ENCODE measurements at places on chromosomes 1 and 21.

DNA sequence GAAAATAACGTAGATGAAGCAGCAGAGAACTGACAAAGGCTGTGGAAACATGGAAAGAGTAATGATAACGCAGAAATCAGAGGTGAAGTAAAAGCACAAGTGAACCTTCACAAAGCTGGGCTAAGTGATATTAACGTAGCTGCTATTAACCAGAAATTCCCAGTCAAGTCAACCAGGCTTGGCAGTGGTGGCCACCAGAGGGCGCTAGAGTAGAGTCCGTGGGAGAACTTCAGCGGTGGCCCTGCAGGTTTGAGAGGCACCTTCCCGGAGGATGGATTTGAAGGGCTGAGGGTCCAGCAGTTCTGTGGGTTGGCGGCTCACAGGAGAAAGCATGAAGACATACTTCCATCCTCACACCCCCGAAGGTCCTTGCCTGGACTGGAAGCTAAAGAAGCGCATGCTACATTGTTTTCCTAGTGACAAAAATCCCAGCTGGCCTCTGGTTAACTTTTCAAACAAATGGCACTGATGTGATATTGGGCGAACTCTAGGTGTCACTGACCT lies 81.7 kb upstream of the ZNF648 start:
- DNase-seq = peak; percentile 72

DNA sequence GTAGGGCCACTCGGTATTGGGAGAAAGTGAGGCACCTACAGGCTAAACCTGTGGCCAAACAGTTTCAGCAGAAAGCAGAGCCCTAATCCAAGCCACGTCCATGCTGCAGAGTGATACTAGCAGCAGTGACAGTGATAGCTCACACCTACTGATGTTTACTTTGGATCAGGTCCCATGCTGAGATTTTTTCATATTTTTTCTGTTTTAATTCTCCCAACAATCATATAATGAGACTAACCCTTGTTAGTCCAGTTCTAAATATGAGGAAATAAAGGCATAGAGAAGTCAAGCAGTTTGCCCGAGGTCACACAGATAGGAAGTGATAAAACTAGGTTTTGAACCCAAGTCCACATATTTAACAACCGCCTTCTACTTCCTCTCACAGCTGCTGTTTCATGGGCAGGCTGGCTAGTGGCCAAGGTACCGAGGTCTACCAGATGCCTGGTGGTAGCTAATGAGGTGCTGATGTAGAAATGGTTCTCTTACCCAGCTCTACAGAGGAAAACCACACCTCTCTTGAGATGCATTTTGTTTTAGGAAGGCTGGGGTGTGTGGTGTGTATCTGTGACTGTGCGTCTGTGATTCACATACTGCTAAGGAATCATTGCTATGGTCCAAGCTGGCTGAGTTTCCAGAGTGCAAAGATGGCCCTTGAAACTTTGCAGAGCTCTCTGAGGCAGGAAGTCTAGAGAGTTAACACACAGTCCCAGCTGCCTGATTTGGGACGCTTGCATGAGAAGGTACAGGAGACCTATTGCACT lies 80.3 kb upstream of the ARTN start:
- no peak for DNase-seq

- no peak for DNase-seq
Observed at GRCh38 chr1:21938732-21939538, 1.8 kb upstream of the HSPG2 start.

GRCh38 chr1:116104667-116105066 lies 6.5 kb upstream of the MAB21L3 start:
- DNase-seq = no peak

DNA sequence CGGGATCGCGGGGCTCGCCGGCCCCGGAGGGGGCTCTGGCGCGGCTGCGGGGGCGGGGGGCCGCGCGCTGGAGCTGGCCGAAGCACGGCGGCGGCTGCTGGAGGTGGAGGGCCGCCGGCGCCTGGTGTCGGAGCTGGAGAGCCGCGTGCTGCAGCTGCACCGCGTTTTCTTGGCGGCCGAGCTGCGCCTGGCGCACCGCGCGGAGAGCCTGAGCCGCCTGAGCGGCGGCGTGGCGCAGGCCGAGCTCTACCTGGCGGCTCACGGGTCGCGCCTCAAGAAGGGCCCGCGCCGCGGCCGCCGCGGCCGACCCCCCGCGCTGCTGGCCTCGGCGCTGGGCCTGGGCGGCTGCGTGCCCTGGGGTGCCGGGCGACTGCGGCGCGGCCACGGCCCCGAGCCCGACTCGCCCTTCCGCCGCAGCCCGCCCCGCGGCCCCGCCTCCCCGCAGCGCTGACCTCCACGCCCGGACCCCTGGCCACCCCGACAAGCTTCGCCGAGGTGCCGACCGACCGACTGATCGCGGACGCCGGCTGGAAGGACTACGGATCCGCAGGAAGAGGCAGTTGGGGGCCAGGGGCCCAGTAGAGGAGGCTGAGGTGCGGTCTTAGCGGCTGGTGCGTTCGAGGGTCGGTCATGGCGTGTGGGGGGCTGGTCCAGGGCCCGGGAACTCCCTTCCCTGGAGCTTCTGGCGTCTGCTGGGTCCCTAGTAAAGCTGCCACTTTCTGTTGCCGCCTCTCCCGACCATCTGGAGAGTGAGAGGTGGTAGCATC lies 711 bp downstream of the TRNP1 start:
- DNase-seq = no peak

- no peak for DNase-seq
Observed at GRCh38 chr1:20982316-20982715, 194.4 kb downstream of the EIF4G3 start.

DNA sequence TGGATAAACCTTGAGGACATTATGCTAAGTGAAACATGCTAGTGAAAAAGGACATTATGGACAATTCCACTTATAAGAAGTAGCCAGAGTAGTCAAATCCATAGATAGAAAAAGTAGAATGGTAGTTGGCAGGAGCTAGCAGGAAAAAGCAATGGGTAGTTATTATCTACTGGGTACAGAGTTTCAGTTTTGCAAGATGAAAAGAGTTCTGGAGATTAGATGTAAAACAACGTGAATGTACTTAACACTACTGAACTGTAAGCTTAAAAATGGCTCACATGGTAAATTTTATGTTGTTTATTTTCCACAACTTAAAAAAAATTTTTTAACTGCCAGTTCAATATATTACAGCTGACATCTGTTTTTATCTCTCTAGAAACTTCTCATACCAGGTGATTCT lies 19.4 kb downstream of the JAK1 start:
- no peak for DNase-seq

- no peak for DNase-seq
Observed at GRCh38 chr1:52574594-52574993, 21.7 kb upstream of the TUT4 start.

DNA sequence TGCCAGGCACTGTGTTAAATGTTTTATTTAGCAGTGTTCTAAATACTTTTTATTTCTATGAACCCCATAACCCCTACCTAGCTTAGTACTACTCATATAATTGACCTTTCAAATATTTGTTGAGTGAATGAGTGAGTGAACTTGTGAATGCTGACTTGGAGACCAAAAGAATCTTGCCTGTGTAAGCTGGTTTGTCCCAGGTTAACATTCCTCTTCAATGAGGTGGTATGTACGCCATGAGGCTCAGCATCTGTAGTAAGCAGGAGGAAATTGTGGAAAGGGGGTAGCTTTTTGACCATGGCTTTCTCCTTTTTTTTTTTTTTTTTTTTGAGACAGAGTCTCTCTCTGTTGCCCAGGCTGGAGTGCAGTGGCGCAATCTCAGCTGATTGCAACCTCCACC lies 14.6 kb downstream of the MED18 start:
- DNase-seq = no peak

Measured in activated T-helper 1 cell treated with anti-CD3 and anti-CD28 coated beads, Interleukin-2, amount 50 U/mL, for 16 hours (primary cell).